ENCODE measurements at places on chromosomes 6 and 20. TPM values are rescaled to one million over a fixed set of nuclear protein-coding genes. Genes with fewer than 3 reads are reported as not detected.

Gene C6orf163
- 3.1 TPM for total RNA-seq

DNA sequence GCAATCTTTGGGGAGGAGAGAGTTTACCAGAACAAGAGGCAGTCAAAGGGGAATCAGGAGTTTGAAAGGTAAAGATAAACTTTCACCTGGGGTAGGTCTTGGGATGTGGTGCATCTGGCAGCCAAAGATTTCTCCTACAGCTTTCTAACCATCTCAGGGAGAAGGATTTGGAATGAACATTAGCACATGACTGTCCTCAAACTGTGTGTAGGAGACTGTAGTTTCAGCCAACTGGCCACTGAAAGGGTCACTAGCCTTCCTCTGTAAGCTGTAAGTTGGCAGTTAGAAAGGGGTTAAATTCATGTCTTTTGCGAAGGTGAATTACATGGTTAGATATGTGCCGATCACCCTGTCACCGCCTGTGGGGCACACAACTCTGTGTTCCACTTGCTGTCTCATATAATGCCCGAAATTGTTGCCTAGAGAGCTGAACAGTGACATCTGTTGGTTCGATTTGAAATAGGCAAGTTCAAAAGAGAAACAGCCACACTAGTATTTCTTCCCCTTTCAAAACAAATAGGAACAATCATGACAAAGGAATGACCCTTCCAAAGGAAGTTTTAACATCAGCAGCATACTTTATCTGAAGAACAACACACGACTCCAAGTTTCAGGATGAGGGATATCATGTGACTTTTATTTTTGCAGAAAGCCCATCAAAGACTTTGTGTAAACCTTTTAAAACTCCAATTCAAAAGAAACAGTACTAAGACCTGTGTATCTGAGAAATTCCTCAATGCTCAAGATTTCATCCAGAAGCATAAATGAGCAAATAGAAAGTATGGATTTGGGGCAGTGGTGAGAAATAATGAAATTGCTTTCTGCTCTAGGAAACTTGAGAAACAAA is 1.1 kb upstream of the OPN5 start:
- DNase-seq, result peak; percentile 77

Gene OR2H1
- not detected for total RNA-seq

GRCh38 chr20:53922901-53923314 is 147.5 kb downstream of the BCAS1 start:
- DNase-seq, result peak; percentile 83

Gene SLC25A27
- 178 TPM for total RNA-seq

DNA sequence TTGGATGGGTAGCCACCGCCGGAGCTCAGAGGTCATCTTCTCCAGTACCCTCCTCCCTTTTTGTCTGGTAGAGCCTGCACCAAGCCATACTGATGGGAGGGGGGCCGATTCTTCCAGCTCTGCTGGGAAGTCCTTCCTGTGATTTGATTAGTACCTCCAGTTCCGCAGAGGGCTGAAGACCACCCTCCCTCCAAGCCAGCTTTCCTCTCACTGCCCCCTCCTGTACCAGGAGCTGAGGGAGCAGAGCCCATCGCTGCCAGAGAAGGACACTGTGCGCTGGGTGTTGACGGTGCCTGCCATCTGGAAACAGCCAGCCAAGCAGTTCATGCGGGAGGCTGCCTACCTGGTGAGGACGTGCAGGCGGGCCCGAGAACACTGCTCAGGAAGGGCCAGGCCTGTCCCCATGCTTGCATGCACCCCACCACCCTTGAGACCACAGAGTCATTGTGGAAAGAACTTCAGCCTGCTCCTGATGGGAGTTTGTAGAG is 13.2 kb downstream of the HSPA12B start:
- DNase-seq, result no peak

- DNase-seq, result no peak
These were observed 128.7 kb upstream of the MLIP start for GRCh38 chr6:53982366-53983050.

DNA sequence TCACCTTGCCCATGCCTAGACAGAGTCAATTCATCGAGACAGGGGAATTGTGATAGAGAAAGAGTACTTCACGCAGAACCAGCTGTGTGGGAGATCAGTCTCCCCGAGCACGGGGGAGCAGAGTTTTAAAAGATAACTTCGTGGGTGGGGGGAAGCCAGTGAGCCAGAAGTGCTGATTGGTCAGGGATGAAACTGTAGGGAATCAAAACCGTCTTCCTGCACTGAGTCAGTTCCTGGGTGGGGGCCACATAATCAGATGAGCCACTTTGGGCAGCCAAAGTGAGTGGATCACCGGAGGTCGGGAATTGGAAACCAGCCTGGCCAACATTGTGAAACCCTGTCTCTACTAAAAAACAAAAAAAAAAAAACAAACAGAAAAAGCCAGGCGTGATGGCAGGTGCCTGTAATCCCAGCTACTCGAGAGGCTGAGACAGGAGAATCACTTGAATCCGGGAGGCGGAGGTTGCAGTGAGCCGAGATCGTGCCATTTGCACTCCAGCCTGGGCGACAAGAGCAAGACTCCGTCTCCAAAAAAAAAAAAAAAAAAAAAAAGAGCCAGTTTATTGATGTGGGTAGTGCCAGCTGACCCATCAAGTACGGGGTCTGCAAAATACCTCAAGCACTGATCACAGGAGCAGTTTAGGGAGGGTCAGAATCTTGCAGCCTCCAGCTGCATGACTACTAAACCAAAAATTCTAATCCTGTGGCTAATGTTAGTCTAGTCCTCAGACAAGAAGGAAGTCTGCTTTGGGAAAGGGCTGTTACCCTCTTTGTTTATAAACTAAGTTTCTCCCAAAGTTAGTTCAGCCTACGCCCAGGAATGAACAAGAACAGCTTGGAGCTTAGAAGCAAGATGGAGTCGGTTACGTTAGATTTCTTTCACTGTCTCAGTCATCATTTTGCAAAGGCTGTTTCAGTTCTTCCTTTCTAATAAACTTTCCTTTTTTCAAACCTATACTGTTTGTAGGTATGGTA is 3.9 kb upstream of the TRIM39 start:
- DNase-seq, result no peak

- DNase-seq, result no peak
These were observed 859 bp upstream of the SMIM29 start for GRCh38 chr6:34249469-34250261.

All from Karpas-422 (cell line).